Suprapubic skin (tissue), 4 donors: ENCODE measurements at places on chromosomes 5 and 9.
A peak's percentile ranks its signal among the peaks of the same experiment; 100 is the strongest.

DNA sequence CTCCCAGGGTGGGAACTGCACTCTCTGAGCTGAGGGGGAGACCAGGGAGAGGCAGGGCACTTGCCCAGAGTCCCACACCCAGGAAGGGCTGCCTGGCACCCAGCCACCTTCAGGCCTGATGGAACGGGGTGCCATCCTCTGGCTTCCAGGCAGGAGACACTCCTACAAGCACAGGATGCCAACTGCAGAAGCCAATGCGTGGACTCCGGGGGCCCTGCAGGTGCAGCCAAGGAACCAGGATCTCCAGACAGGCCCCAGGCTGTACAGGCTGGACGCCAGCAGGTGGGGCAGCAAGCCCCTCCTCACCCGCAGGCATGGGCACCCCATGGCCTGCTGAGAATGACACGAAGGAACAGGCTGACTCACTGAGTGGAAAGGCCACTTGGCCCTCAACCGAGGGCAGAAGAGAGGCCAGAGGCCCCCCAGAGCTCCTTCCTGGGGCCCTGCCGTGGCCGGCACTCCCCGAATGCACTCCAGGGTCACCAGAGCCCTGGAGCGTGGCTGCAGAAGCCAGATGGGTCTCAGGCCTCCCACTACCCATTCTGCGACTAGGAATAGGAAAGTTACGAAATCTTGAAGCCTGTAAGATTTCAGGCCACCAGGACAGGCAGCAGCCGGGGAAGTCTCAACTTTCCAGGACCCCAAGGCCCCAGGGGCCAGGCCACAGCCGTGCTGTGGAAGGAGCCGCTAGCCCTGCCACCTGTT is 15.7 kb downstream of the NACC2 start:
- no peak for DNase-seq

- no peak for DNase-seq
Observed at GRCh38 chr5:67014957-67015400, 181.6 kb downstream of the CD180 start.

DNA sequence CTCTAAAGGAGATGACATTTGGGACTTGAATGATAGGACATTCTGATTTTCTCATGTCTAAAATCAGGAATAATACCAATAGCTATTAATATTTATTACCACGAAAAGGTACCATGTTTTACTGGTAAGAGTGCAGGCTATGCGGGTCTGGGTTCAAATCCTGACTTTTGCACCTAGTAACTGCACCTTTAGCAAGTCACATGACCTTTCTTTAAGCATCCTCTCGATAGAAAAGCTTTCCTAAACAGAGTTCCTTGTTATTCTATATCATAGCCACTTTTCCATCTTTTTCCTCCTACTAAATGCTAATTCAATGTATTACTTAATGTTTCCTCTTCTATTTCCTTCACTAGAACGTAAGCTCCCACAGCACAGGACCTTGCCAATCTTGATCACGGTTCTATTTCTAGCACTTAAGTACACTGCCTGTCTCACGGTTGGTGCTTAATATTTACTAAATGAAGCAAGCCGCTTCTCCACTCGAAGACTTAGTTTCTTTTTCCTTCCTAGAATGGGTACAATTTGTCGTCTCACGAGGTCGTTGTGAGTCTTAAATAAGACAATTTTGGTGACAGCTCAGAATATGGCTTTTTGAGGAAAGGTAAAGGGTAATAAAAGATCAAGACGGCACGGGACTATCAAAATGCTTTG is 816 bp downstream of the RBM18 start:
- DNase-seq = no peak

DNA sequence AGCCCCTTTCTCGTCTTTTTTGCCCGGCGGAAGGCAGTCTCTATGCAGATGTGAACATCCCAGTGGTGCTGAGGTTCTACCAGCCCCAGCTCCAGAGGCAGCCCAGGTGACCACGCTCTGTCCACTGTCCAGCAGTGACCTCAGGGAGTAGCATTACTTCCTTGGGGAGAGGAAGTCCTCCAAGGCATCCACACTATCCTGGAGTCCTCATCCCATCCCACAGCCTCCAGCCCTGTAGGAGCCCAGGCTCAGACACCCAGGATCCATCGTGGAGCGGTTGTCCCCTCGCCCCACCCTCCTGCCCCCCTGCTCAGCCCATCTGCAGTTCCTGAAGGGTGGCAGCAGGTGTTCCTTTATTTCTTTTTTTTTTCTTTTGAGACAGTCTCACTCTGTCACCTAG is 294.5 kb upstream of the IRX4 start:
- DNase-seq = no peak

DNA sequence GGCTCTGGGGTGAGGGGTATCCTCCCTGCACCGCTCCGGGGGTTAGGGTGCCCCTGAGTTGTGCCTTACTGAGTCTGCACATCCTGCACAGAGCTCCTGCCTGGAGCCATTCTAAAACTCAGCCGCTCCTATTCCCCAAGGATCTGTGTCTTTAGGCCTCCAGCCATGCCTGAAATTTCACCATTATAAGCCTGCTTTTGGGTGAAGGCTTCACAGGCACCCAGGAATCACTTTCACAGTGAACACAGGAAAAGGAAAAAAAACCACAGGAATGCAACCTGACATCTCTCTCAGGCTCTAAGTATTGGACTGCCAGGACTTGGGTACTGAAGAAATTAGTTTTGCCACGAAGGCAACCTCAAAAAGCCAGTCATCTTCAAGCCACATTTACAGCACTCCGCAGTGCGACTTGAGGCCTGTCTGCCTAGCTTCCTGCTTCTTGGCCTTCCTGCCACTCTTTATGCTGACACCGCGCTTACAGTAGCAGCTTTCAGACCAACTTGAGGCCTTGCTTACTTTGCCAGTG is 30.9 kb downstream of the GALNT10 start:
- no peak for DNase-seq

DNA sequence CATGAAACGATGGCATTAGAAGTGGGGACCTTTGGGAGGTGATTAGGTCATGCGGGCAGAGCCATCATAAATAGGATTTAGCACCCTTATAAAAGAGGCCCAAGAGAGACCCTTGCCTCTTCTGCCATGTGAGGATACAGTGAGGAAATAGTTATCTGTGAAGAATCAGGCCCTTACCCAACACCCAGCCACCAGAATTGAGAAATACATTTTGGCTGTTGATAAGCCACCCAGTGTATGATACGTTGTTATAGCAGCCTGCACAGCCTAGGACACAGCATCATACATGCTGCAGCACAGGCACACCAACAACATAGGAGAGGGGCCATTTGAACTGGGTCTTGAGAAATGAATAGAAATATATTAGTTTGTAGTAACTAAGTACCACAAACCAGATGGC is 8.0 kb upstream of the MAMDC2 start:
- DNase-seq = no peak

DNA sequence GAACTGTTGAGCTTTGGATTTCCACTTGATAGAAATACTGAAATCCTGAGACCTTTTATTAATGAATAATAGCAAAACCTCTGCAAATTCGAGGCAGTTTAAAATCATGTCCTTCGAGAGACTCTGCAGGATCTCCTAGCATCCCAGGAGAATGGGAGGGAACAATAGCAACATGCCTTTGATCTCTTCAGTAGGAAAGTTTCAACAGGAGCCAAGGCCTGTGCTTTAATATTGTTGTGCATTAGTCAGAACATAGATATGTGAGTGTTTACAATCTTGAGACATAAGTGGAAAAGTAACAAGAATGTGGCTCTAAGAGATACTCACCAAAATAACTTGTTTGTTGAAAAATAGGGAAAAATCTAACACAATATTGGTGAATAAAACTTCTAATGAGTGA is 83.3 kb upstream of the LHFPL2 start:
- DNase-seq = no peak

- DNase-seq = no peak
Observed at GRCh38 chr9:136323371-136323789, 4.0 kb upstream of the GPSM1 start.

- DNase-seq = no peak
Observed at GRCh38 chr5:159027504-159027903, 72.2 kb downstream of the EBF1 start.

- no peak for DNase-seq
Observed at GRCh38 chr9:7011395-7012067, 253.8 kb downstream of the KDM4C start.

GRCh38 chr5:470961-471749 is 28.2 kb downstream of the EXOC3 start:
- DNase-seq = peak; percentile 68

DNA sequence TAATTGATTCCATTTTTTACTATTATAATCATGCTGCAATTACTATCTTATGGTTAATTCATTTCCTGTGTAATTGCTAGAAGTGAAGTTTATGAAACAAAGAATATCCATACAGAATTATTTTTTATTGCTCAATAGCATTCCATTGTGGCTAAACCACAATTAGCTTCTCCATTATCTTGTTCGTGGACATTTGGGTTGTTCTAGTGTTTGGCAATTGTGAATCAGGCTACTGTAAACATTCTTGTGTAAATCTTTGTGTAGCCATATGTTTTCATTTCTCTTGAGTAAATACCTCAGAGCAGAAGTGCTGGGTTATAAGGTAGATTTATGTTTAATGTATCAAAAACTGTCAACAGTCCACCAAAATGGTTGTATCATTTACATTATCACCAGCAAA is 341.1 kb downstream of the MAT2B start:
- DNase-seq = no peak

- no peak for DNase-seq
Observed at GRCh38 chr5:148312153-148312552, at the start of gene SPINK7. TSS of gene SPINK7 (plus strand) at chr5:148312423. CDS start at chr5:148312484, 61 bp downstream.

DNA sequence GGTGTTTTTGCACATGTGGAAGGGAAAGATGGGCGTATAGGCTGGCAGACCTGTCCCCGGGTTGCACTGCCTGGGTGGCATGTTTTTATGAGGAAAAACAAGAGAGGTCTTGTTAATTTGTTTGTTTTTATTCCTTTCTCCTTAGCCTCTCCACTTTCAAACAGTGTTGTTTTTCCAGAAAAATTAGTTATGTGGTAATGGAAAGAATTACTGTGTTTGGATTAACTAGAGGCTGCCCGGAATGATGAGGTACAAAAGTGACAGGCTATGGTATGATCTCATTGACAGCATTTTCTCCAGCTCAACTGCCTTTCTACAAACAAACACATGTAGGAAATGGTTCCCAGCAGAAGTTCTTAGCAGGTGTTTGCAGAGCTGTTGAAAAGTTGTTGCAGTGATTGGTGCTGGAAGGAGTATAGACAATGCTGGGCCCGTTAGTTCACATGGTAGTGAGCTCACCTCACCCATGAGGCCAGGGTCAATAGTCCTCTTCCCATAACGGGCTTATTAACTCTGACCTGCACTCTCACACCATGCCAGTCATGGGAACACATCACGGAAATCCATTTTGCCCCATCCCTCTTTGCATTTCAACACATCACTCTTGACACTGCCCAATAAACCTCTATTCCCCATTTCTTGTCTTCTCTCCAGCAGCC is 111.3 kb upstream of the SAP30L start:
- DNase-seq = no peak

DNA sequence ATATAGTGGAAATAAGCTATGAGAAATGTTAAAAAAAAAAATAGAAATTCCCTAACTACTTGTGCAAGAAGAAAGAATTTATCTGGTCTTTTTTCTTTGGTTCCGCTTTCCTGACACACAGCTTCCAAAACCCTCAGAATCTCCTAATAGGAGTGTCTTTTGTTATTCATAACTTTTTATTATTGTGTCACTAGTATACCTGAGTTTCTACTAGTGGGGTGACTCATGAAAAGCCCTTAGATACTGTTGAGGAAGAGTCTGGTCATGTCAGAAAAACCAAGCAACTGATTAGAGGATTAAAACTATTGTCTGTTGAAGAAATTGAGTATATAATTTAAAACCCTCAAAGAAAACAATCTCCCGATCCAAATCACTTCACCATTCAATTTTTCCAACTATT is 152.8 kb upstream of the IFNE start:
- DNase-seq = no peak

GRCh38 chr9:976258-976942 is at the start of gene DMRT3:
TSS of gene DMRT3 (plus strand) at chr9:976655. CDS start at chr9:977002, 347 bp downstream.
- DNase-seq = no peak

DNA sequence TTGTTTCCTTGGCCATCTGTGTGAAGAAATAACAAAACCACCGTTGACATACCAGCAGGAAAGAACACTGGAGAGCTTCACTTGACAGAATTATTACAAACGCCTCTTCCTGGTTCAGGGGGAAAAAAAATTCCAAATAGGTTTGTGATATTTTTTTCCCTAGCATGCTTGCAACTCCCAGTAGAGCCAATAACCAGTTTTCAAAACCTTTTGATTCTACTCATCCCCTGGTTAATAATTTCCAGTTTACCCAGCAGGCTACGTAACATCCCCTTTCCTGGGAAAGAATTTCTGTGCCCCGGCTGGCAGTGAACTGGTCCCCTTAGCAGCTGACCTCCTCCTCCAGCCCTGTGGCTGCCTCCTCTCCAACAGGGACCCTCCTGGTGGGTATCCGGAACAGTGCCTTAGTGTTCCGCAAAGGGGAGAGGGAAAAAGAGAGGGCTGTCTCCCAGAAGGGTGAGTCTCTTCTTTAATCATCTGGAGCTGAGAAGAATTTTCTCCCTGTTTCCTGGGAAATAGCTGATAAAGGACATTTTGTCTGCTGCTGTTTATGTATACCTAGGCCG is 72.8 kb upstream of the BOD1 start:
- no peak for DNase-seq

- DNase-seq = no peak
Observed at GRCh38 chr5:33937707-33938506, 1.7 kb downstream of the RXFP3 start.

- DNase-seq = no peak
Observed at GRCh38 chr5:174727794-174728680, 3.7 kb downstream of the MSX2 start.

DNA sequence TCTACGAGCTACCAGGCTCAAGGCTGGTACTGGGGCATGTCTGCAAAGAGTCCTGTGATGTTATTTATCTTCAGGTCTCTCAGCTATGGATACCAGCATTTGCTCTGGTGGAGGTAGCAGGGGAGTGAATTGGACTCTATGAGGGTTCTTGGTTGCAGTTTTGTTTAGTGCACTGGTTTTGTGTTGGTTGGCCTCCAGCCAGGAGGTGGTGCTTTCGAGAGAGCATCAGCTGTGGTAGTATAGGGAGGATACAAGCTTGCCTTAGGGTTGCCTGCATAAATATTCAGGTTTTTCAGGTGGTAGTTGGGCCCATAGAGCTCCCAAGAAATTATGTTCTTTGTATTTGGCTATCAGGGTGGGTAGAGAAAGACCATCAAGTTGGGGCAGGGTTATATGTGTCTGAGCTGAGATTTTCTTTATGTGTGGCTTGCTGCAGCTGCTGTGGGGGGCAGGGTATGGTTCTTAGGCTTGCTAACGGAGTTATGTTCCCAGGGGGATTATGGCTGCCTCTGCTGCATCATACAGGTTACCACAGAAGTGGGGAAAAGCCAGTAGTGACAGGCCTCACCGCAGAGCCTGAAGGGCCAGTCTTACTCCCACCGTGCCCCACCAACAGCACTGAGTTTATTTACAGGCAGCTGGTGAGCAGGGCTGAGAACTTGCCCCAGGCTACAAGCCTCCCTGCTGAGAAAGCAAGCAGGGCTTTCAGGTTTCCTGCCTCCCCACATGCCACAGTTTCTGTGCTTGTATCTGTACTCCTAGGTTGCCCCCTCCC is 9.7 kb upstream of the RIOK2 start:
- no peak for DNase-seq

- DNase-seq = no peak
Observed at GRCh38 chr9:132733260-132733815, 63.1 kb downstream of the GTF3C4 start.

- DNase-seq = no peak
Observed at GRCh38 chr5:90131383-90132133, 278.0 kb downstream of the CETN3 start.
